Skin of body (tissue), 3 donors: ENCODE measurements at places on chromosomes 5 and 9. TPM values are rescaled to one million over a fixed set of nuclear protein-coding genes. Genes with fewer than 3 reads are reported as not detected.

DNA sequence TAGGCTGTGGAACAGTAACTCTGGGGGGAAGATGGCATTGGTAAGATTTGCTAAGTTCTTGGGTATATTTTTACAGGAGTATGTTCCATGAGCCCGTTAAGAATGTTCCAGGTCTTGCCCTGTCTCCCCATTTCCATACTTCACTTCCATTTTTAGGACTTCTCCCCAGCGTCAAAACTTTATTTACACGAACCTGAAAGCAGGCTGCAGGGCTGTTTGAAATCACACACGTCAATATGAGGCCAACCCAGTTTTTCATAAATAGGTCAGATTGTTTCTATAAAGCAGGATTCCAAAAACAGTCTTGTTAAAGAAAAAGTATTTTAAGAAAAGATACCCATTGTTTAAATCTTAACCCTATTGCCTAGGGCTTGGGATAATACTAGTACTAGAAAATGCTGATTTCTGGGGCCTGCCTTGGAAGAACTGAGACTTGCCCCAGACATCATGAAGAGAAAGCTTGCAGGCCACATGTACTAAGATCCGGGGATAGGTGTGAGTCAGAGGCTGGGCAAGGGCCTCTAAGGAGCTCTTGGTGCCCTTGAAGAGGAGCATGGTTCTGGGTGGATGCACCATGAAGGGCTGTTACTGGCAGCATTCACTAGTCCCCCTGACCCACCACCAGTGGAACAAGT lies 24.2 kb downstream of the TRIO start:
- no peak for DNase-seq

GRCh38 chr5:65102371-65102975 lies 333.7 kb downstream of the CWC27 start:
- DNase-seq, result no peak

- DNase-seq, result no peak
Measured at GRCh38 chr5:118952992-118953651, 35.2 kb downstream of the DTWD2 start.

GRCh38 chr9:136587145-136587943 lies 41.5 kb upstream of the NOTCH1 start:
- DNase-seq, result peak; percentile 67

DNA sequence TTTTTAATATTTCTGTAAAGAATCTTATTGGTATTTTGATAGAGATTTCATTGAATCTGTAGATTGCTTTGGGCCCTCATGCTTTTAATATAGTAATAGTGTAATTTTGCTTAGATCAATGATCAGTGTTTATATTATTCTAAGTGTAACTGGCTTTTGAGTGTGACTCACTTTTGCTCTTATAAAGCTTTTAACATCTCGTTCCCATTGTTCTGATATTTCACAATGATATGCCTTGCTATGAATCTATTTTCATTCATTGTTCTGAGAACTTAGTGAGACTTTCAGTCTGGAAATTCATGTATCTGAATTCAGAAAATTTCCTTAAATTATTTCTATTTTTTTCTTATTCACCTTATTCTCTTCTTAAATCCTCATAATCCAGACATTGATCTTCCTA lies 13.5 kb upstream of the MAMDC2 start:
- DNase-seq, result no peak

GRCh38 chr5:172845576-172845975 lies 11.5 kb downstream of the ERGIC1 start:
- no peak for DNase-seq

DNA sequence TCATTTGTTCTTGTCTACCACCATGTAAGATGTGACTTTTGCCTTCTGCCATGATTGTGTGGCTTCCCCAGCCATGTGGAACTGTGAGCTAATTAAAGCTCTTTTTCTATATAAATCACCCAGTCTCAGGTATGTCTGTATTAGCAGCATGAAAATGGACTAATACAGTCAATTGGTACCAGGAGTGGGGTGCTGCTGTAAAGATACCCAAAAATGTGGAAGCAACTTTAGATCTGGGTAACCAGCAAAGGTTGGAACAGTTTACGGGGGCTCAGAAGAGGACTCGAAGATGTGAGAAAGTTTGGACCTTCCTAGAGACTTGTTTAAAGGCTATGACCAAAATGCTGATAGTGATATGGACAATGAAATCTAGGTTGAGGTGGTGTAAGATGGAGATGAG lies 488.9 kb downstream of the ISL1 start:
- DNase-seq, result no peak

- no peak for DNase-seq
Measured at GRCh38 chr9:135076876-135077430, 10.5 kb upstream of the OLFM1 start.

GRCh38 chr5:59767211-59767605 lies 126.3 kb downstream of the PDE4D start:
- no peak for DNase-seq

DNA sequence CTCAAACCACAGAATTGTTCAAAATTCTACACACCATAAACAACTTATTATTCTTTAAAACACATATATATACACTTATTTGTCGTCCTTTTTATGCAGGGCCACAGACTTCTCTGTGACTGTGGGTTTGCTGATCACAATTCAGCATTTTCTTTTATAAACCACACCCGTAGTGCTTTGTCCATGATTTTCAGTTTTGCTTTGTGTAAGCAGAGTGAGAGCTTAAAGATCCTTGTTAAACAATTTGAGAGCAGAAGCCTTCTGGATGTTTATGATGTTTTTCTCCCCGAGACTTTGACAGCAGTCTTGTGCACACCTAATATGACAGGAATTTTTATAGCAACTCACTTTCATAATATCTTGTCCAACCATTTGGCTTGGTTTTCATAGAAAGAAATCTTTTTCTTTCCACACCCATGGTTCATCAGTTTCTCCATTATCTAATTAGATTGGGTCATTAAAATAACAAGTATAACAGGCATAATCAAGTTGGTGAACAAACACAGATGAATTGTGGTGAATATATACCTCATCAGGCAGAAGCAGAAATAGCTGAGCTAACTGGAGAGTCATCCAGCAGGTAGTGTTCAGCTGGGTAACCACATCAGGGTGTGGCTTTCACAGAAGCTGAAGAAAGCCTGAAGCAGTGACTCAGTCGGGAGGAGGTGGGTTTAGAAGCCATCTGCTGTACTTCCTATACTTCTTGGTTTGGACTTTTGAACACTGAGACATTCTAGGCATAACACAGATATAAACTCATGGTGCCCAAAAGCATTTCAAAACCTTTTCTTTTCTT lies 232.8 kb downstream of the DOCK8 start:
- no peak for DNase-seq

GRCh38 chr9:125617087-125617486 lies 89.9 kb downstream of the MAPKAP1 start:
- no peak for DNase-seq

GRCh38 chr5:141623186-141623585 lies 4.4 kb upstream of the DIAPH1 start:
- DNase-seq, result no peak

GRCh38 chr9:115439641-115440040 lies 321.7 kb upstream of the TNC start:
- peak; percentile 31 for DNase-seq

- peak; percentile 84 for DNase-seq
Measured at GRCh38 chr9:70418822-70419555, 4.5 kb upstream of the KLF9 start.

- no peak for DNase-seq
Measured at GRCh38 chr5:133750356-133750755, 138.0 kb upstream of the FSTL4 start.

- no peak for DNase-seq
Measured at GRCh38 chr9:35781066-35781465, 10.3 kb upstream of the NPR2 start.

DNA sequence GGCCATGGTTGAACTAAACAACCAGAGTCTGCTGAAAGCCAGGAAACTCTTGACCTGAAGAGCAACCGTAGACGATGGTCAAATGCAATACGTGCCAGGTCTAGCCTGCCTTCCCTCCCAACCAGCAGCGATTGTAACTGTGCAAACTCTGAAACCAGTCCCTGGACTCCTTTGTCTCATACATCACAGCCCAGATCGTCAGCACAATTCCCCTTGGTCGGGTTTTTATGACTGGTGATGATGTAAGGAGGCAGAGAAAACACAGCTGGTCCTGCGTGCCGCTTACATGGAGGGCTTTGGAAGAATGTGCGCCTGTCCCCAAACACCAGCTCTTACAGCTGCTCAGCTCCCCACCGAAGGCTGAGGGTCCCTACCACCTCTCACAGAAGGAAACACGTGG lies 24.6 kb downstream of the SMIM23 start:
- DNase-seq, result no peak

- DNase-seq, result no peak
Measured at GRCh38 chr5:142446131-142446959, 121.5 kb upstream of the SPRY4 start.

DNA sequence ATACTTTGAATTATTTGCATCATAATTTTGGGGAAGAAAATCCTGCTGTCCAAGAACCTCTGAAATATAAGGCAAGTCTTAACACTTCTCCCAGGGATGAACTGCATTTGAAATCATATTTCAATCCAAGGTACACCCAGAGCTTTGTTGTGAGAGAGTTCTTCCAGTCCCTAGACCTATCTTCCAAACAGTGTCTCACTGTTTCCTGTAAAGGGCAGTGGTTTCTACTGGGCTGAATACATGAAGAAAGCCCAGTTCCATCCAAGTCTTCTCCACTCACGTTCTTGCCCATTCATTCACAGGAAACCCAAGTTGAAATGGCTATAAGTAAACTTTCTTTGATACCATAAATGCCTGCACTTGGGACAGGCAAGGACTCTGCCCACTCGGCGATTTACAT lies 108.3 kb upstream of the LHFPL2 start:
- DNase-seq, result no peak

GRCh38 chr5:9850456-9850855 lies 220.3 kb upstream of the TAS2R1 start:
- DNase-seq, result no peak

- DNase-seq, result no peak
Measured at GRCh38 chr9:134641990-134642384, 384 bp downstream of the COL5A1 start.

DNA sequence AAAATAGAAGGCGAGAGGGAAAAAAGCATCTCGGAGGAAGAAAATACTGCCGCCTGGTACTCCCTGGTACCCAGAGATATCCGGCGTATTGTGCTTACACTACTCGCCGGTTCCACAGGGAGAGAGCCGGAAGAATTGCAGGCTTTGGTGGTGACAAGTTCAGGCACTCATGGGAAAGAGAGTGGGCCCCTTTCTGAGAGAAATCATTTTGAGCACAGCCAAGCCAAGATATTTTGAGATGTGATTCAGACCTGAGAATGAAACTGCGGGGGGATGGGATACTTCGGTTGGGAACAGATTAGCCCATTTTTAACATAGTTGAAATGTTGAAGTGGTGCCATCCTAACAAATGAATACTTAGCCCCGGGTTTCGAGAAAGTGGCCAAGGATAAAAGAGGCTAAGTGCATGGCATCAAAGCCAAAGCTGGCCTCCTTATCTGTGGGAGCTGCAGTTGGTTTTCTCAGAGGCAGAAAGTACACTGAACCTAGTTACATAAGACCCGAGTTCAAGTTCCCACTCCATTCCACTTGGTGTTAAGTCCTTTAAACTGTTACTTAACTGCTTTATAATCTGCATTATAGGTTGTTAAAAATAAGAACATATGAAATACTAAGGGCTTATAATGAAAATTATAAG lies 62.7 kb downstream of the SLC1A3 start:
- DNase-seq, result no peak

DNA sequence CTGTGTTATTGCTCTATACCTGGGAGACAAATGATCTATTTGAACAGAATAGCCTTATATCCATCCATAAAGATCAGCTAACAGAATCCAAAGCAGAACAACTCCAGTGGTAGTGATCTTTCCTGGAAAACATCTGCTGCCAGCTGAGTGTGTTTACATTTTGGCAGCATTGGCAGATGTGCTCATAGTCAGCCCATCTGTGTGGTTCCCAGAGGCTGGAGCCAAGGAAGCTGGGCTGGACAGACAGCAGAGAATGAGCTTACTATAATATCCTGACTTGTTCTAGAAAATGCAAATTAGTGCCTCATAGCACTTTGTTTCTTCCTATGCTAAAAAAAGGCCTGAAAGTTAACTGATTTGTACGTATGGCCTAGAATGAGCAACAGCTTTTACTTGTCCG lies 99.7 kb downstream of the ST8SIA4 start:
- DNase-seq, result peak; percentile 28

- no peak for DNase-seq
Measured at GRCh38 chr5:67792891-67793290, 422.7 kb upstream of the PIK3R1 start.

The OLFM1 gene
- 4.8 TPM for total RNA-seq

The OMD gene
- total RNA-seq, result 16.0 TPM

The BAG1 gene
- 64.7 TPM for total RNA-seq

The PCDHGC4 gene
- 5.3 TPM for total RNA-seq

The DMRT2 gene
- total RNA-seq, result 11.8 TPM

The AQP7 gene
- total RNA-seq, result 37.0 TPM

The ZNG1E gene
- 49.1 TPM for total RNA-seq

The PCDHGB4 gene
- total RNA-seq, result 6.1 TPM

The SLC6A18 gene
- not detected for total RNA-seq

The SPINK6 gene
- not detected for total RNA-seq

The ALG2 gene
- total RNA-seq, result 25.7 TPM
